ENCODE measurements at places on chromosomes 3 and 15.

DNA sequence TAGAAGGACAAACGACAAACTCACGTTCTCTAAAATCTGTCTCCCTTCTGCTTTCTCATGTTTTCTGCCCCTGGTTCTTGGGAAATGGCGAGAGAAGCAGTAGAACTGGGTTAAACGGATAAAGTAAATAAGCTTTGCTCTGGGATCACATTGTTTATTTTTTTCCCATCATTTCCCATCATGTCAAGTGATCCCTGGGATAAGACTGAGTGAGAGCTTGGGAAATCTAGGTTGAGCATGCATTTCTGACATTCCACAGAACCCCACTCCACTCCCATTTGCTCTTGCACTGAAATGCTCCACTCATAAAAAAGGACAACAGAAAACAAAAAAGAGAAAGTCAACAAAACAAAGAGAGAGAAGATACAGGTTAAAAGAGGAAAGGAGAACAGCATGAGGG, 69.1 kb downstream of the SEMA6D start:
- no peak for DNase-seq

DNA sequence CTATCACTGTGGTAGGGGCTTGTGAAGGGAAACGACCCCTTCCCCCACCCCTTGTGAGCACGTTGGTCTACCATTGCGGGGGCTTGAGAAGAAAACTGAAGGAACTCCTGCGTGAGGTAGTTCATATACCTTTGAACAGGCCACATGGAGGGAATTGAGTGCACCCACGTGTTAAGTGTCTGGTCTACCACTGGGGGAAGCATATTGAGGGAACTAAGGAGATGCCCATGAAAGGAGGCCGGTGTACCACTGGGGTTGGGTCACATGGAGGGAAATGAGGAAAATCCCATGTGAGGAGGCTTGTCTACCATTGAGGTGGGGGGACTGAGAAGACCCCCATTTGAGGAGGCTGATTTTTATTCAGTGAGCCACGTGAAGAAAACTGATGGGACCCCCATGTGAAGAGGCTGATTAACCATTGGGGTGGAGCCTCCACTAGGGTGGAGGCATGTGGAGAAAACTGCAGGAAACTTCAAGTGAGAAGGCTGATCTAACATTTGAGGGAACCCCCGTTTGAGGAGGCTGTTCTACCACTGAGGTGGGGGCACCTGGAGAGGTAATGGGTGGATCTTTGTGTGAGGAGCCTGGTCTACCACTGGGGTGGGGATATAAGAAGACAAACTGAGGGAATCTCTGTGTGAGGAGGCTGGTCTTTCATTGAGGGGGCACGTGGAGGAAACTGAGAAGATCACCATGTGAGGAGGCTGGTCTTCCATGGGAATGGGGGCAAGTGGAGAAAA, 163.2 kb downstream of the FBLN2 start:
- no peak for DNase-seq

DNA sequence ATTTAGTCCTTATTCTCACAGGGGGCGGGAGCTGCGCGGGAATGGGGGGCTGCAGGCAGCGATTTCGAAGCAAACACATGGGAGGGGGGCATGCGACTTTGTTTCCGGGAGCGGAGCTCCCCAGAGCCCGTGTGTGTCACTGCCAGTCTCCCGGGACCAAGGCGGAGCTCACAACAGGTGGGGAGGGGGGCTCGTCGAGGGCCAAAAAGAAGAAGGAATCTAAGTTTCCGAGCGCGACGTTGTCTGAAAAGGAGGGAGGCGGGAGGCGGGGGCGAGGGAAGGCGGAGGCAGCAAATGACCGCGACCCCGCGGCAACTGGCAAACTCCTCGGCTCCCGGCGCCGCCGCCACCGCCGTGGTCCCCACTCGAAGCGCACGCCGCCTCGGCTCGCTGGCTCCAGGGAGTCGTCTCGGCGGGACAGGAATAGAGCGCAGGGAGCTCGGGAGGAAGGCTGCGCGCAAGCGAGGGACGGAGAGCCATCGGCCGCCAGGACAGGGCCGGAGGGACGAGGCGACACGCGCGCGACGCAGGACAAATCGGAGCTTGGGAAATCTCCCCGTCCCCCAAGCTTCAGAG, 1.4 kb downstream of the FOXP1 start:
- DNase-seq, result no peak

- DNase-seq, result no peak
Observed at GRCh38 chr15:78750566-78750965, 60.7 kb downstream of the ADAMTS7 start.

DNA sequence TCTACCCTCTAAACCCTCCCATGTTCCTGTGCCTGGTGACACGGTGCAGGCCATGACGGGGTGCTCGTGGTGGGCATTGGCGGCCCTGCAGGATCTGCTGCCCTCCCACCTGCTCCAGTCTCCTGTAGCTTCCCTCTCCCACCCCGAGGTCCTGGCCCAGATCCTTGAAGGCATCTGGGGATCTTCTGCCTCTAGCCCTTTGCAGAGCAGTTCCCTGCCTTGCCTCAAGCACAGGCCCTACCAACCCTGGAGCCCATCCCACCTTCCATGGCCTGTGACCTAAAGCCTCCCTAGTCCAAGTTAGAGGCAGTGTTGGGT, 27.5 kb upstream of the SEC13 start:
- DNase-seq, result no peak

DNA sequence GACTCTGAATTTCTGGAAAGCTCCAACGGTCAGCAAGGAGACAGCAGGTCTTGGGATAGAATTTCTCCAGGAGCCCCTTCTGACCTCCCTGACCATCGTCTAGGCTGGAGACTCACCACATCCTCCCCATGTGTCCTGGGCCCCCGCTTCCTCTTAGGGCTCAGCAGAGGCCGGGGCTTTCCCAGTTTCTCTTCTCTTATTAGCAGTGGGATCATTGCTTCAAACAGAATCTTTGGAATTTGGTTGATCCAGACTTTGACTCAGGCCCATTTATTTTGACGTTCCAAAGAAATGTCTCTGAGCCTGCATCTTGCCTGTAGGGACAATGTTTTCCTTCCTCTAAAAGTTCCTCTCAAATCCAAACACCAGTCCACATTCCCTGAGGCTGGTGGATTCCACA, 38.4 kb upstream of the SLC6A6 start:
- DNase-seq, result no peak

DNA sequence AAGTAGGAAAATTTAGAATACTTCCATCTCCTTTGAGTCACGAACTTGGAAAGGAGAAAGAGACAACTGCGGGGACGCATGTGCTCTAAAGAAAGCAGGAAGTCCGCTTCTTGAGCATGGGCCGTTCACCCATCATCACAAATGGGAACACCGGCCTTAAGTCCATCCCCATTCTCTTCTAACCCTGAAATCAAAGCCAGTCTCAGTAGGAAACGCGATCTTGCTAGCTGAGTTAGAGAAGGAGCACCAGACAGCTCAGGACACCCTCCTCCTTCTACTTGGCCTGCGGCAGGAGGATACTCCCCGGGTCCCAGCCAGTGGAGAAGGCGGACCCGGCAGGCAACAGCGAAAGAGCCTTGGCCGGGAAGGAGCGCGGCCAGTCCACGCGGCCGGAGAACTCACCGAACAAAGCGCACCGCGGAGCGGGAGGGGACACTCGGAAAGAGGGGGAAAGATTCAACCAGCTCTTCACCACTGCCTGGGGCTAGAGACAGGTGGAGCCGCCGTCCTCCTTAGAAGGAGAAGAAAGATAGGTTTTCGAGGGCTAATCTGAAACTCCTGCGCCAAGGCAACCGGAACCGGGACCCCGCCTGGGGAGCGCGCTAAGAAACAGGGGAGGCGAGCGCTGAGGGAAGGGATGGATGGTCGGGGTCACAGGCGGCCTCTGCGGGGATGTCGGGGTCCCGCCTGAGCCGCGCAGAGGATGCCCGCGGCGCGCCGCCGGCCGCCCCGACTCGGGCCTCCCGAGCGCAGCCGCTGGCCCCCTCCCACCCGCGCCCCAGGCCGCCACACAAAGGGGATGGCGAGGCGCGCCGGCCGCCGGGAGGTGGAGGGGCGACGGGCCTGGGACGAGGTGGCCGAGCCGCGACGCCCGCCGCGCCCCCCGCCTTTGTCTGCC, 818 bp downstream of the SLC4A7 start:
- DNase-seq, result peak; percentile 22
